Adrenal gland (tissue), 19 donors: ENCODE measurements at places on chromosomes 3 and 15.
A peak's percentile ranks its signal among the peaks of the same experiment; 100 is the strongest.

GRCh38 chr3:103006526-103007183, 571.8 kb downstream of the ZPLD1 start:
- no peaks in the 10 kb centered on the region for H3K27me3 ChIP-seq
- H3K4me1 ChIP-seq = no peaks in the 10 kb centered on the region
- no peak overlapping the region for H3K4me3 ChIP-seq
- no peak for DNase-seq
- H3K27ac ChIP-seq = no peak overlapping the region

DNA sequence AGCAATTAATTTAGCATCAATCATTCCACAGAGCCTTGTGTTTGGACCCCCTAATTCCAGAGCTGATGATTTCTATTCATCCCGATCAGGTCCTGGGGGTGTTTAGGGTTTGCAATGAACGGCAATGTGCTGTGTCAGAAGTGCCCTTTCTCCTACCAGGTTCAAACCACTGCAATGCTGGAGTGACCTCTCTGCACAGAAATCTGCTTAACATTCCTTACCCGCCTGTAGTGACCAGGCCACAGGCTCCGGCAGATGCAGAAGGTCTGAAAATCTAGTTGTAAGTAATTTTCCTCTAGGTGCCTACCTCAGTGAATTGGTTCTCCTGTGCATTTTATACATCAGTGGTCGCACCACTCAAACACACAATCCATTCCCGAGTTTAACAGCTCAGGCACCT, 725.3 kb upstream of the CFAP20DC start:
- H3K4me3 ChIP-seq = no peak overlapping the region
- no peaks in the 10 kb centered on the region for H3K4me1 ChIP-seq
- no peaks in the 10 kb centered on the region for H3K36me3 ChIP-seq
- DNase-seq = no peak

DNA sequence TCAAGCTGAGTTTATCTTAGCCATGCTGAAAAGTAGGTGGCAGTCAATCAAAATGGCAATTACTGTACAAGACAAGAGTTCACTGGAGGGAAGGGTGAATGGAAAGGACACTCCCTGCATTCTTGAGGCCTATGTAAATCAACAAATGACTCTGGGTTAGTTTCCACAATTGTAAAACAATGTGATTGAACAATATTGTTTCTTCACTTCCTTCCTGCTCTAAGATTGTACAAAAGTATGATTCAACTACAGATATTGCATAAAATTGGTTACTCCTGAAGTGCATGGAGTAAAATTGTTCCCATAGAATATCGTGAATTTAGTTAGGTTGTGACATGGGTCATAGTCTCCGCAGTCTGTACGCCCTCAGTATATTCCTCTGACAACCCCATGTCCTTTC, 277.6 kb downstream of the LPP start:
- H3K4me3 ChIP-seq = no peak overlapping the region
- no peak for DNase-seq
- H3K4me1 ChIP-seq = peaks cover 24% of the 10 kb centered on the region
- no peaks in the 10 kb centered on the region for H3K27me3 ChIP-seq

DNA sequence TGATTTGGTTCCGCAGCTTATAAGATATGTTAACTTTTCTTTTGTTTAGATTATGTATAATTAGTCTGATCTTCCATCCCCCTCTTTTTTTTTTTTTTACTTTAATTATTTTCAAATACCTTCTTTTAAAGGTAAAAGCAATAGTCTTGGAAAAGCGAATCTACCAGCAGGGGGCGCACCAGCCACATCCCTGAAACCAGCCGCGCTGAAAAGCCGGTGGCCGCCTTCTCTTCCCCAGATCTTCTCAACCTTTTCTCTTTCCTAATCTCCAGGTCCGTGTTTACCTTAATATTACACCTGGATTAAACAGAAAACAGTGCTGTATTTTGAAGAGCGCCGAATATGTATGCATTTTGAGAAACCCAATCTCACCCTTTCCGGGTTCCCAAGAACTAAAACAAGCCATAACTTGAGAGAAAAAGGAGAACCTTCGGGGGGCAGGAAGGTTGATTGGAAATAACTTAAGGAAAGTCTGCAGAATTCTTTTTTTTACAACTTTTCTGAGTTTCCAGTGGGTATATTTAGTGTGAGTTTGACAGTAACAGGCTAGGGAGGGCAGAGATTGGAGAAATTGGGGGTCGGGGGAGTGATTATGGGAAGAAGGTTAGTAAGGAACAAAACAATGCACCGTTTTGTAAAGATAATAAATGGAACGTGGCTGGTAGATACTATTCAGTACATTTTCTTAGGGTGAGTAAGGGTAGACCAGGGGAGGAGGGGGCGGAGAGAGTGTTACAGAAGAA, 2.0 kb upstream of the SOX2 start:
- no peak overlapping the region for H3K27ac ChIP-seq
- H3K36me3 ChIP-seq = no peaks in the 10 kb centered on the region
- H3K4me3 ChIP-seq = no peak overlapping the region
- peaks cover 12% of the 10 kb centered on the region for H3K4me1 ChIP-seq
- peak; percentile 81 for DNase-seq

GRCh38 chr3:82224661-82225060, 463.2 kb upstream of the GBE1 start:
- no peak overlapping the region for H3K27ac ChIP-seq
- no peaks in the 10 kb centered on the region for H3K4me1 ChIP-seq
